ENCODE measurements at places on chromosomes 12 and 14.
A peak's percentile ranks its signal among the peaks of the same experiment; 100 is the strongest.

- no peak for DNase-seq
These were observed 24.8 kb upstream of the ZFP36L1 start for GRCh38 chr14:68817506-68818212.

DNA sequence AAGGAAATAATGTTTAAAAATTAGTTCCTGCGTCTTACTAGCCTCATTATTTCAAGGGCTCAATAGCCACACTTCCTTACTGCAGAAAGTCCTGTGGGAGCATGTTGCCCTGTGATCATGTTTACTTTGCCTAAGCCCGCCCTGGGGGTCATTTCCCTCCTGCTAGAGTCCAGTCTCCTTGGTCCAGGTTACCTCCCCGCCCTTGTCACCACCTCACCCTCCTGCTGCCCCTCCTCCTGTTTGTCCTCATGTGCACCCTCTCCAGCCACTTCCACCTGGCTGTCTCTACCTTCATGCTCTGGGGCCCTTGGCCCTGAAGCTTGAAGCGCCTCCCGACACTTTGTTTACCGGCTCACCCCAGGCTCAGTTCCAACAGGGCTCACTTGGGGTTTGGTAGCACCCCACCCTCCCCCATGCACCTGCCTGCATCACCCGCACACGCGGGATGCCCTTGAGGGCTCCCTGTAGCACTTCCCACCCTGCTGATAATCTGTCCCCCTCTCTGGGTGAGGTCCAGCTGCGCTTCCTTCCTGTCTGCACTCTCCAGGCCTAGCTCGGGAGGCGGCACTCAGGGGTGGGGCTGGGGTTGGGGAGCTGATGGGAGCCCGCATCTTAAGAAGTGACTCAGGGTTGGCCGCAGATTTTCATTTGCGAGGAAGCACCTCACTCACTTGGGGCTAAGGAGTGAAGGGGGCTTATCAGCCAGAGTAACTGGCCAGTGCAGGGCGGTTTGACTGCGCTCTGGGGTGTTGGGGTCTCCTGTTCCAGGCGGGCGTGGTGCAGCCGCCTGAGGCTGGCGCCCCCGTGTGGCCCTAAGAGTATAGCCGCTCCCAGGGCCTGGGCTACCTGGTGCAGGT is 40.1 kb downstream of the SMIM41 start:
- no peak for DNase-seq

- no peak for DNase-seq
These were observed 41.0 kb downstream of the ZCRB1 start for GRCh38 chr12:42284876-42285275.

DNA sequence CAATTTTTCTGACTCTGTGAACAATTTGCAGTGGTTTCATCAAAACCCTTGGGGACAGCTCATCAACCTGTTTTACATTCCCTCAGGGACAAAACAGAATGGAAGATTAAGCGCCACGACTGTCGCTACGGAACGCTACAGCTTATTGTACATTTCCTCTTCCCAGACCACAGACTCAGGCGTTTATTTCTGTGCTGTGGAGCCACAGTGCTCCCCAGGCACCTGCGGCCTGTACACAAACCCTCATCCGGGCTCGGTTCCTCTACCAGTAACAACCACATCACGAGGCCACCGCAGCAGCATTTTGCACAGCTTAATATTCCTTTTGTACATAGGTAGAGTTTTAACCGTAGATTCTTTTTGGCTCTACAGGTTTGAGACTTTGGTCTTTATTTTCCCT is 397.4 kb upstream of the OR4E1 start:
- no peak for DNase-seq

DNA sequence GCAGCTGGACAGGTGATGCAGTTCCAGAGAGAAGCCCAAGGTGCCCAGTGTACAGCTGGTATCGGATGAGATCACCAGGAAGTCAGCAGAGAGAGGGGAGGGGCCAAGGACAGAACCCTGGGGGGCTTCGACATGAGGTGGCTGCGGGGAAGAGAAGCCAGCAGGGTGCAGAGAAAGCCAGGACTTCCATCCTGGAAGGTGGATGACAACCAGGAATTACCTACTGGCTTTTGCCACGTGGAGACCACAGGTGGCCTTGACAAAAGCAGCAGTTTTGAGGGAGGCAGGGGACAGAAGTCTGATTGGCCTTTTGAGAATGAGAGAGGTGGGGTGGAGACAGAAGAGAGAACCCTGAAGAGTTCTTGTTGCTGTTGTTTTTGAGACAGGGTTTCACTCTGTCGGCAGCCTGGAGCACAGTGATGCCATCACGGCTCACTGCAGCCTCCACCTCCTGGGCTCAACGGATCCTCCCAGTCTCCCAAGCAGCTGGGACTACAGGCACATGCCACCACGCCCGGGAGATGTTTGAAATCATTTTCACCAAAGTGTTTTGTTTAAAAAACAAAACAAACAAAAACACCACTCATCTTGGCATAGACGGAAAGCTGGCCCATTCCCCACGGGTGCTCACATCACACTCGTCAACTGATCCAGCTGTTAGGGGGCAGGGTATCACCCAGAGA is 35.2 kb downstream of the CDC42BPB start:
- DNase-seq: no peak

DNA sequence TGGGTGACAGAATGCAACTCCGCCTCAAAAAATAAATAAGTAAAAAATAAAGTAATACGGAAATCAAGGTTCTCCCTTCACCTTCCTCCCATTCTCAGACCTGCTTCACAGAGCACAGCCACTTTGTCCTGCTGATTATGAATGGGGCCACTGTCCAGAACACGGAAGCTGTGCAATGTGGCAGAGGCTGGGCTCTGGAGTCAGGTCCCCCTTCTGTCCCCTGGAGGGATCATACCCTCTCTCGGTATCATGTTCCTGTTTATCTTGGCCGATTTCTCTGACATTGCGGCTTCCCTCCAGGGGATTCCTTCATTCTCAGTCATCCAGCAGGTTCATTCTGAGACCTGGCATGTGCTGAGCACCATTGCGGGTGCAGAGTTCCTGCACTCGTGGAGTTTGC is 11.3 kb downstream of the PPP2R5C start:
- no peak for DNase-seq

DNA sequence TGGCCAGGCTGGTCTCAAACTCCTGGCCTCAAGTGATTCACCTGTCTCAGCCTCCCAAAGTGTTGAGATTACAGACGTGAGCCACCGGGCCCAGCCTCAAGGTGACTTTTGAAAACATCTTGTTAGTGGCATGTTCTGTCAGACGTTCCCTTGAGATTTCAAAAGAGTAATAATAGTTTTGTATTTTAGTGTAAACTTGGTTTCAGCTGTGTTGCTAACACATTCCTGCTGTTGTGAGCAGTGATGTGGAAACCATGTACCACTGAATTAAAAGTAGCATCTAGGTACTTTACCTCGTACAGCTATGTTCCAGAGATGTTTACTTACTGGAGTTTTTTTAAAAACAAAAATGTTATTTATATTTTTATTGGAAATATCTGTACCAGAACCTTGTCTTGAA is 111.3 kb downstream of the AEBP2 start:
- DNase-seq: no peak

DNA sequence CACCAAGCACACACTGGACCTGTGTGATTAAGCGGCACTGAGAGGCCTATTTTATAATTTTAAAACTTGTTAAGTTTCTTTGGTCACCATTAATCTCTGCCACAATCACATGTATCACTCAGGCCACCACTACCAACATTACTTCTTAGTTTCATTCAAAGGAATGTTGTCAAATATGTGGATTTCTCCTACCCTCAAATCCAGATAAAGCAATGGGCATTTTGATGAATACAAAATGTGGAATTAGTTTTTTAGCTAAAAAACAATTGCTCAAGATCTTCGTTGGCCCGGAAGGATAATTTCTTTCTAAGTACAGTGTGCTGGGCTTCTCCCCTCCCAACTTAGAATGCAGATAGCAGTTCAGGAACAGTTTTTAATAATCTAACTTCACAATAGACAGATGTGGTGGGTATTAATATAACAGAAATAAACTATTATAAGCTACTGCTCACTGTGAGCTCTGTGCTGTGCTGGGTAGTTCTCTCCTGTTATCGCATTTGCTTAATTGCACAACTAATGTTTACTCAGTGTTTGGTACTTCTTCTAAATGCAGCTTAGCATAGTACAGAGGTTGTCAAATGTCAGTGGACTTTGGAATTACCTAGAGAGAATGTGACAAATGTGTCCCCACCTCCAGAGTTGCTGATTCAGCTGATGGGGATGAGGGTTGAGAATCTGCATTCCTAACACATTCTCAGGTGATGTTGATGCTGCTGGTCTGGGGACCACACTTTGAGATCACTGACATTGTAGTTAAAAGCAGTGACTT is 266.7 kb upstream of the AMIGO2 start:
- DNase-seq: no peak

- DNase-seq: no peak
These were observed 7.8 kb downstream of the FNTB start for GRCh38 chr14:64994540-64994939.

GRCh38 chr14:38187528-38187927 is 20.2 kb upstream of the SSTR1 start:
- no peak for DNase-seq

DNA sequence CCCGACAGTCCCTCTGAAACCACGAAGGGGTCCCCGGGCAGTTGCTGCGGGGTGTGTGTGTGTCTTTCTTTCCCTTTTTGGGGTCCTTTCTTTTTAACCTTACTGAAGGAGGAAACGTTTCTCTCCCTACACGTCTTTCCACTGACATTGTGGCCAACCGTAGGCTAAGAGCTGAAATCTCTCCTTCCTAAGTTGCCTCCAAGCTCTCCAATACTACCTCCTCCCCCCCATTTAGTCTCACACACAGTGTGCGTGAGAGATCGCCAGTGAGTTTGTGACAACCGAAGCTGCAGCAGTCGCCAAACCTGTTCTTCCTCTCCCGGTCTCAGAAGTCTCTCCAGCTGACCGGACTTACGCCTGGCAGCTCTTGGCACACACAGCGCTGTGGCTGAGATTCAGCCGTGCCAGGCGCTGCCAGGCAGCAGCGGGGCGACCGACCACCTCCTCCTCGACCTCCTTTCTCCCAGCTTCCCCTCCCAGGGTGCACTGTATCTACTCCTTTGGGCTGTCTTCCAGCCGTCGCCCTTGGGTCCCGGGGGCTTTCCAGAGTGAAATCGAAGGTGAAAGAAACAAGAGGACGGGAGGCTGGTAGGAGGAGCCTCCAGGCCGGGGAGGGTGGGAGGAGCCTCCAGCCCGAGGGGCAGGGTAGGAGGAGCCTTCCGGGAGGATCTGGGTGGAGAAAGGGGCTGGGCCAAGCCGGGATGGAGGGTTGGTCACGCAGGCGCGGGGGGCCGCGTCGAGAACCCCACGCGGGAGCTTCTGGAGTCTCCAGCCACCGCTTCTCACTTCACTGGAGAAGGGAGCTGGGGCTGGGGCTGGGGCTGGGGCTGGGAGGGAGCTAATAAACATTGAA is at the start of gene TMTC2:
TMTC2 (plus strand) TSS at position 739 of the 853 bp plus-strand sequence.
- DNase-seq: peak; percentile 80

DNA sequence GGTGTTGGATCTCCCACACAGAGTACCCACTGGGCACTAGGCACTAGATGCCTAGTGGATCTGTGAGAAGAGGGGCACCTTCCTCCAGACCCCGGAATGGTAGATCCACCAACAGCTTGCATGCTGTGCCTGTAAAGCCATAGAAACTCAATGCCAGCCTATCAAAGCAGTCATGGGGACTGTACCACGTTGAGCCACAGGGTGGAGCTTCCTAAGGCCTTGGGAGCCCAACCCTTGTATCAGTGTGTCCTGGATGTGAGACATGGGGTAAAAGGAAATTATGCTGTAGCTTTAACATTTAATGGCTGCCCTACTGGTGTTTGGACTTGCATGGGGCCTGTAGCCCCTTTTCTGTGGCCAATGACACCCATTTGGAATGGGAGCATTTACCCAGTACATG is 1024.9 kb downstream of the TMEM121 start:
- DNase-seq: no peak

DNA sequence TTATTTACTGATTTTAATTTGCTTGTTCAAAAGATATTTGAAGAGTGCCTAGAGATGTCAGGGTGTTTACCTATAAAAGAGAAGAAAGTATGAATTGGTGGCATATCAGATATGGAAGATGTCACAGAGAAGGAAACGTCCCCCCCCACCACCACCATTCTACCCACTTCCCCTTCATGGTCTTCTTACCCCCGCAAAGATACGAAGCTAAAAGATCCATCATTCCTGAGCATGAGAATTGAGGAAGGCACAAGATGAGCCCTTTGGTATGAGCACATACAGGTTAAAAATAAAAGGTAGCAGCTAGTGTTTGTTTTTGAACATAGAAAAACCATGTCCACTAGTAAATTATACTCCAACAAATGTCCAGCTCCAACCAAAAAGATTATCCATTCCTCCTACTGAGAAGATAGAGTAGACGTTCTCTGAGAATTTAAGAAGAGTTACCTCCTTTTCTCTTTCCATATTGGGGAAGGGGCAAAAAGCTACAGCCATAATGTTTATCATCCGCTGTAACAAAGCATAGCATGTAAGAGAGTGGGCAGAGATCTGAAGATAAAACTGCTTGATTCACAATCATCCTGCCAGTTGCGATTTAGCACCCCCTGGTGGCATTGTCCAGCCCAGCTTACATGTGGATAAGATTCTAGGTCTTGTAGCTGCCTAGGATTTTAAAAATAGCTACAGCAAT is 29.1 kb downstream of the NFYB start:
- DNase-seq: peak; percentile 84

DNA sequence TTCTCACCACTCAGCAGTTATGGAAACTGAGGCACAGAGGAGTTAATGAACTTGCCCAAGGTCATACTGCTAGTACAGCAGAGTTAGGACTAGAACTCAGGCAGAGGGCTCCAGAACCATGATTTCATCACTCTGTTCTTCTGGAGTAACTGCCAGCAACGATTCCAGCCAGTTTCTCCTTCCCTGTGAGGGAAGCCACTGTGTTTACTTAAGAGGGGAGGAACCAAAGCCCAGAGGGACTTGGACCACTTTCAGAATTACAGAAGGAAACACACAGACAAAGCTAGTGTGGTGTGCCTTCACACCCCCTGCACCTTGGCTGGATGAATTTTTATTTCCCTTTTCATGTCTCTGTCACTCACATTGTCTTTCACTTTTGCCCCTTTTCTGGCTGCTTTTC is 398.2 kb downstream of the DPF3 start:
- DNase-seq: no peak

DNA sequence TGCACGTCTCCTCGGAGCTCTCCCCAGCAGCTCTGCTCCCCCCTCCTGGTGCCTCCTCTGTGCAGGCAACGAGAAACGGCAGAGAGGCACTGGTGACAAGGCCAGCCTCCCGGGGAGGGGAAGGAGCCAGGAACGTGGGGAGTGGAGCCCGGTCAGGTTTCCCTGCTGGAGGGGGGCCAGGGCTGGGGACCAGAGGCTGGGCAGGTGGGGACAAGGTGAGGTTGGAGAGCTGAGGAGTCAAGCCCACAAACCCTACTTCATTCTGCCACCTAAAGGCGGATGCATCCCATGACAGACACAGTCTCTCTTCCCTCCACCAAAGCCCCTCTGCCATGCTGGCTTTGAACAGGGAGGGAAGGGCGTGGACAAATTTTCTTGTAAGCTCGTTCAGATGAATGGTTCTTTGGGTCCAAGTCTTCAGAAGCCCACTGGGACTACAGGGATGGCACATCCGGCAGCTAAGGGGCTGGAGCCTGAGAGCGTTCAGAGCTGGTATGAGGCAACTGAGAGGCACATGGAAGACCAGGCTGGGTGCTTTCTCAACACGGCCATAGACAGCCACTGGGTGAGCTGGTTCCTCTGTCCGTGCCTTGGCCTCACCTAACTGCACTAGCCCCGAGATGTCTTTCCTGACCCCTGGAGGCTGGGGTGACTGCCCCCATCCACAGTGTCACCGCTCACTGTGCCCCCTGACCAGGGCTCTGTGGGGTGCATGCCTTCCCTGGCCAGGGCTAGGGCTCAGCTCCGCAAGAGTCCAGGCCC is 105.9 kb downstream of the RBM19 start:
- no peak for DNase-seq
